ENCODE measurements at places on chromosomes 13 and 19.

- no peak for DNase-seq
These were observed 16.1 kb upstream of the RASA3 start for GRCh38 chr13:114148521-114148855.

GRCh38 chr19:21439201-21439751 lies 42.3 kb downstream of the ZNF493 start:
- DNase-seq, result no peak

- DNase-seq, result peak; percentile 88
These were observed 19.7 kb upstream of the JUND start for GRCh38 chr19:18300930-18301717.

- no peak for DNase-seq
These were observed 95.0 kb upstream of the IRS2 start for GRCh38 chr13:109881347-109881725.

- no peak for DNase-seq
These were observed 546.7 kb downstream of the SLITRK5 start for GRCh38 chr13:88217883-88218282.

DNA sequence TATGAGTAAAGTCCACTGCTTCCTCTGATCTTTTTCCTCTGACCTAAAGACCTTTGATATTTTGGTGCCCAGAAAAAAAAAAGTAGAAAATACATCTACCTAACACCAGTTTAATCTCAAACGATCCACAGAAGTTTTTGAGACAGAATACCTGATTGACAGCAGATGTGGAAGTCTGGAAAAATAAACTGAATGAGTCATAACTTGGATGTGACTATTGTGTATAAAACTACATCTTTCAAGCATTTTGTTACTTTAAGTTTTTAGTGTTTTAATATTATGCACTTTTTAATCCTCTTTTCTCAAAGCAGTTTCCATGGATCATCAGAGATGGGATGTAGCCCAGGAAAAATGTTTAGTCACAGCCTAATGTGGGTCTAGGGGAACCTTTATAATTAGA lies 216.1 kb downstream of the SLITRK1 start:
- no peak for DNase-seq

DNA sequence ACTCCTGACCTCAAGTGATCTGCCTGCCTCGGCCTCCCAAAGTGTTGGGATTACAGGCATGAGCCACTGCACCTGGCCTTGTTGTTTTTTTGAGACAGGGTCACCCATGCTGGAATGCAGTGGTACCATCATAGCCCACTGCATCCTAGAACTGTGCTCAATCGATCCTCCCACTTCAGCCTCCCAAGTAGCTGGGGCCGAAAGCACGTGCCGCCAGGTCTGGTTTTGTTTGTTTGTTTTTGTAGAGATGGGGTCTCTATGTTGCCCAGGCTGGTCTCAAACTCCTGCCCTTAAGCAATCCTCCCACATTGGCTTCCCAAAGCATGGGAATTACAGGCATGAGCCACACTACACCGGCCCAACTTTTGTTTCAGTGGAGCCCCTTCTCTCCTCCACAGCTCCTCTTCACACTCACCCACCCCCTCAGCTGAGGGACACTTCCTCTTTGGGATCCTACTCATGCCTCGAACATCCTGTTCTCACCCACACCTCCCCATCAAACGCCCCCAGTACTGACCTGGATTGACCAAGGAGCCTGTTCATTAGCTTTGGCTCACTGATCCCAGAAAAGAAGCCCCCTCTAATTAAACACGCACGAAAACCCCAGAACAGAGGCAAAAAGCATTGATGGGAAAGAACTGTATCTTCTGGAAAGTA lies 12.8 kb upstream of the CERS4 start:
- no peak for DNase-seq

GRCh38 chr13:66567899-66568612 lies 662.1 kb downstream of the PCDH9 start:
- no peak for DNase-seq

GRCh38 chr13:102928941-102929675 lies 83.3 kb downstream of the ERCC5 start:
- no peak for DNase-seq

- DNase-seq, result no peak
These were observed 111.4 kb downstream of the CCNA1 start for GRCh38 chr13:36543671-36544070.

DNA sequence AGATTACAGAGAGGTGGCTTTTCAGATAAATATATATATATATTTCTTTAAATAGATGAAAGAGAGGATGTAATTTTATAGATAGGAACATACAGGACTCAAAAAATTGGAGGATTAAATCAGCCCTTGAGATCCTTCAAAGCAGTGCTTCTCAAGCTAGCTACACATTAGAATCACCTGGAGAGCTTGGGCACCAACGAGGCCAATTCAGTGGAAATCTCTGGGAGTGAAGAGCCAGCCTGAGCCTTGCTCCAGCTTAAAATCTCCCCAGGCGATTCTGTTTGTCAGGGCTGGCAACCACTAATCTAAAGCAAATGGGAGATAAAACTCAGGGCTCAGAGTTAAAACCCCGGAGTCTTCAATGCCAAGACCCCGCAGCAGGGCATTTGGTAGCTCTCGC lies 15.0 kb upstream of the CLN5 start:
- DNase-seq, result no peak

- peak; percentile 79 for DNase-seq
These were observed 243.6 kb downstream of the NDFIP2 start for GRCh38 chr13:79724348-79725103.

- DNase-seq, result no peak
These were observed 55.9 kb upstream of the LATS2 start for GRCh38 chr13:21117104-21117809.

DNA sequence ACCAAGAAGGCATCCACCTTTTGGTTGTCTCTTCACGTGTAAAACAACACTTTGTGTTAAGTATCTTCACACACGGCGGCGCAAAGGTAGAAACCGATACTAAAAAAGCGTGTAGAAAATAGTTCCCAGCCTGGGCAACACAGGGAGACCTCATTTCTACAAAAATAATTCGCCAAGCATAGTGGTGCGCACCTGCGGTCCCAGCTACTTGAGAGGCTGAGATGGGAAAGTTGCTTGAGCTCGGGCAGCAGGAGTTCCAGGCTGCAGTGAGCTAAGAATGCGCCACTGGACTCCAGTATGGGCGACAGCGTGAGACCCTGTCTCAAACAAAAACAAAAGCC lies 573 bp upstream of the ERCC5 start:
- no peak for DNase-seq

DNA sequence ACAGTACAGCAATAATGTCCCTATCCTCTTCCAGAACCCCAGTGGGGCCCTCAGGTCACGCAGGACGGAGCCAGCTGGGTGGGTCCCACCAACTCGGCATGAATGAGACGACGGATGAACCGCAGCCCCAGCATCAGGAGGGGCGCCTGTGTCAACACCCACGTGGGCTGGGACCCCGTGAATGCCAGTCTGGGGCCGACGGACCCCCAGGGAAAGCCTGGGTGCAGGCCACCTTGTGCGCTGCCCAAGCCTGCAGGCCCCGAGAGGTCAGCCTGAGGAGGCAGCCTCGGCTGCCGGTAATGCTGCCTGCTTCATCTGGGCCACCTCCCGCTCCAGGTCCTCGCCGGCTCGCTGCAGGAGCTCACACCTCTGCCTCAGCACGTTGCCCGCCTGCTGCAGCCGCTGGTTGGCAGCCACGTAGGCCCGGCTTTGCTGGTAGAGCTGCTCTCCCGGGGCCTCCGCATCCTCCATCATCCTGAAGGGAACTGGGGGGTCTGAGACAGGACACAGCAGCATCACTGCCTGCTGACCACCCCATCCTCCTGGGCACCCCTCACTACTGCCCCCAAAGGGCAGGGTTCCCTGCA lies 4.2 kb downstream of the C19orf25 start:
- no peak for DNase-seq

DNA sequence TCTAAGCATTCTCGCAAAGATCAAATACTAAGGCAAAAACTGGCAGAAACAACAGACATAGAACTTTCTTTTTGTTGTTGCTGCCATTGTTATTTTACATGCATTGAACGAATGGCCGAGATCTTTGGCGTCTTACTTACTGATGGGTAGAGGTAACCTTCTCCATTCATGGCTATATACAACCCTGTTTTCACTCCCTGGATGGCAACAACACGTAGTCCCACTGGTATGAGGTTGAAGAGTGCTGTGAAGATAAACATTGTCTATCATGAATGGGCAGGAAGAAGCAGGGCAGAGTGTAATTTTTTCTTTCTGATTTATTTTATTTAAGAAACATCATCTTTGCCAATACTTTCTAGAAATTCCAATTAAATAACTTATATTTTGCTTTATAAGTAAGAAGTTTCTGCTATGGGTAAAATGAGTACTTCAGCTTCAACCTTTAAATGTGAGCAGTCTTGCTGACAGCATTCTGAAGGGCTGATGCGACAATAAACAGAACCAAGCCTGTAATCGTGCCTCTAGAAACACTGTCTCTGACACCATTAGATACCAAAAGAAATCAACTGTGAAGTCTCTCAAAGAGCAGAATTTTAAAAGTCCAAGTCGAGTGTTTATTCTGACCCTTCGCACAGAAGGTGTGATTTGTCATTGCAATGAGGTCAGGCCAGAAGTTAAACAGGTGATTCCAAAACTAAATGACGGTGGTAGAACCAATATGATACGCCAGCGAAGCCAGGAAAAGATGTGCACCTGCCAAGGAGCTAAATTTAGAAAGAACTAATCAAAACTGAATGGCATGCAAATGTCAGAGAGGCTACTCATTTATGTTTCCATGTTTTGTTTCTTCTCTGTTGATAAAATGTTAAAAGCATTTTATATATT lies 416.4 kb downstream of the ITGBL1 start:
- DNase-seq, result no peak

- no peak for DNase-seq
These were observed 18.4 kb upstream of the RNASEH2B start for GRCh38 chr13:50891206-50891605.

DNA sequence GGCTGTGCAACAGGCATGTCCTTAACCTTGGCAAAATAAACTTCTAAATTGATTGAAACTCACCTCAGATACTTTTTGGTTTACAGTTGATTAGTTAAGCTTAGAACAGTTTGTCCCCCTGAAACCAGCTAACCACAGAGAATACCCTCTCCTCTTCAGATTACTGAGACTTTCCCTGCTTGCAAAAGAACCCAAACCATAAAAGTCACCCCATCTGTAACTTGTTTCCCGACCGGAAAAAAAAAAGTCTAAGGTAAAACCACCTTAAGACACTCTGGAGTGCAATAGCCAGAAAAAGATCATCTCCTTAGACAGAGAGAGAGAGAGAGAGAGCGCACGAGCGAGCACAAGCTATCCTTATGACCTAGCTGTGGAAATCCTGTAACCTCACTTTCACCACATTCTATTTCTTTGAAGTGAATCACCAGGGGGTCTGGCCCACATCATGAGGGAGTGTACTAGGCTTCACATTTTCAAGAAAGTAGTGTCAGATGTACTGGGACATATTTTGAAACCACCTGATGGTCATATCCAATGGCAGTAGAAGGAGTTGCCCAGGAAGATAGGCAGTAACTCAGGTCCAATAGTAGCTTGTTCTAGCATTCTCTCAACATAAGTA lies 11.1 kb upstream of the GTF2F2 start:
- DNase-seq, result no peak

DNA sequence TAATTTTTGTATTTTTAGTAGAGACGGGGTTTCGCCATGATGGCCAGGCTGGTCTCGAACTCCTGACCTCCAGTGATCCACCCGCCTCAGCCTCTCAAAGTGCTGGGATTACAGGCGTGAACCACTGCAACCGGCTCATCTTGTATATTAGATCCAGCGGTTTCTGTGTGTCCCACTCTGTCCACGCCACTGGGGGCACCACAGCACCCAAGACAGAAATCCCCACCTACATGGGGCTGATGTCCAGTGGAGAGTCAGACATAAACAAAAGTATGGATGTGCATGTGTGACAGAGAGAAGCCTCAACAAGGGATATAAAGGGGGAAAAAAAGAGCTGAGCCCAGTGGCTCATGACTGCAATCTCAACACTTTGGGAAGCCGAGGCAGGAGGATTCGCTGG lies 65.8 kb upstream of the ADGRE5 start:
- DNase-seq, result no peak

- DNase-seq, result no peak
These were observed 806 bp downstream of the ZNF414 start for GRCh38 chr19:8513036-8513686.

DNA sequence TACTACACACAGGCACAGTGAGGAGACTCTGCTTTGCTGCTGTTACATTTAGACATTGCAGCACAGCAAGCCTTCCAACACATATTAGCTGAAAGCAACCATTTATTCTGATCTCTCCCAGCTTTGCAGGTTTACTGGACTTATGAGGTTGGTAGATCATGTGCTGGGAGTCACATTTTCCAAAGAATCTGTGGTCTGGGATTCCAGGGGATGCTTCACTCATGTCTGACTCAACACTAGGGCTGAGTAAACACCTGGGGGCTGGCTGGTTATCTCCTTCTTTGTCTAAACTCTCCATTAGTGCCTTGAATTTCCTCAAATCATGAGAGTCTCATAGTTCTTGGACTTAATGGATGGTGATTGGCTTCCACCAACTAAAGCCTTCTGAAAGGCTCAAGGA lies 5.4 kb upstream of the LGALS13 start:
- DNase-seq, result no peak

- DNase-seq, result no peak
These were observed 27.7 kb upstream of the KCTD12 start for GRCh38 chr13:76913898-76914297.

GRCh38 chr19:48598996-48599700 lies 7.4 kb upstream of the SPACA4 start:
- no peak for DNase-seq

DNA sequence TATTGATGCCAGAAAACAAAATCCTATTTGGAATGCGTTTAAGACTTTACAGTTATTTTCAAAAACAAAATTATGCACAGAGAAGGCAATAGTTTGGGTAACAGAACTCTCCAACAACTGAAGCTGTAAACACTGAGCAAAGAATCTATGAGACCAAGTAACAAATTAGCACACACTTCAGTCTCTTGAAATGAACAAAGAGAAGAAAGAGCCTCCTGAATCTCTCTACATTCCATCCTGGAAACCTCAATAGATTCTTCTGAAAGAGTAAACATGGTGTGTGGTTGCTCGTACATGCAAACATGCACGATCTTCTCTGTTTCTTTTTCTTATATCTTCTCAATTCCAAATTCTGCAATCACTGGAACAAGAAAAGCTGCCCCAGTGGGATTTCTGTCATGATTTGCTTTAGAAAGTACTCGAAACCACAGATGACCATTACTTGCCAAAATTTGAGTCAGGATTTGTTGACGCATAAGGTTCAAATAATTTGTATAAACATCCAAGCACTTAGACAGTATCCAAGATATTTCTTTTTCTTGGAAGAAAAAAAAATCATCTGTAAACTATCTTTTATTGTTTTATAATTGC lies 137.9 kb upstream of the DACH1 start:
- no peak for DNase-seq

GRCh38 chr19:44109458-44109857 lies 3.7 kb upstream of the ZNF225 start:
- no peak for DNase-seq

GRCh38 chr13:44021422-44021821 lies 141.7 kb downstream of the LACC1 start:
- DNase-seq, result no peak

DNA sequence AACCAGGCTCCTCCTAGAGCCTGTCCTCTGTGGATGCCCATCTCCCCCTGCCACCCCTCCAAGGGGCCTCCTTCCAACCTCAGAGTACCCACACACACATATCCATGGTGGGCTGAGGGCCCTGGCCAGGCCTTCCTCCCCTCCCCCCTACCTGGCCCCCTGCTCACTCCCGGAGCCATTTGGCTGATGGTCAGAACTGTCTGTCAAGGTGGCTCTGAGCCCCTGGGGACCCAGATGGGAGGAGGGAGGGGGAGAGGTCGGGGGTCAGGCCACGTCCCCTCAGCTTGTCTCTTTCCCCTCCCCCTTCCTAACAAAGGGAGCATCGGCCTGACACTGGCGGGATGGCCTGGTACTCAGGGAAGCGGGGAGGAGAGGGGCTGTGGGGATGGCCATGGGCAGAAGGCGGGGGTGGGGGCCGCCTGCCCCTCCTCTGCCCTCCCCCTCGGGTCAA lies 18.7 kb upstream of the POU2F2 start:
- DNase-seq, result no peak

Data from A549 (cell line).